Vagina (tissue), 2 donors: ENCODE measurements at places on chromosomes 2 and 18.

GRCh38 chr2:84375020-84375419 lies 84.1 kb downstream of the SUCLG1 start:
- H3K4me1 ChIP-seq = no peaks in the 10 kb centered on the region
- no peaks in the 10 kb centered on the region for H3K36me3 ChIP-seq
- H3K4me3 ChIP-seq = no peak overlapping the region
- no peaks in the 10 kb centered on the region for H3K27me3 ChIP-seq

DNA sequence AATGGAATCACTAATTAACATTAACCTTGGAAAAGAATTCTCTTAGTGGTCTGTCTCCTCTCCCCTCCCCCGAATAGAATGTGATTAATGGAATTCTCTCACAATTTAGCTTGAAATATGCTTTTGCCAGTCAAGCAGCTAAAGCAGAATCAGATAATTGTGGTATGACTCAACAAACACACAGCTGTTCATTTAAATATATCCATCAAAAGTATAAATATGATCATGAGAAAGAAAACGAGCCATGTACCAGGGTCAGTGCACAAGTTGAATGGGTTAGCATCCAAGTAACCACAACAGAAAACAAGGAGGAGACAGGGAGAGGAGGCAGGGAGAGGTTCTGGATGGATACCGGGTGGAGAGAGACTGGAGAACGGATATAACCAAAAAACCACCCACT lies 66.9 kb downstream of the ACVR1 start:
- no peaks in the 10 kb centered on the region for H3K36me3 ChIP-seq
- H3K27ac ChIP-seq = no peak overlapping the region
- H3K4me1 ChIP-seq = no peaks in the 10 kb centered on the region
- DNase-seq = no peak
- H3K27me3 ChIP-seq = no peaks in the 10 kb centered on the region
- no peak overlapping the region for H3K4me3 ChIP-seq

- H3K4me3 ChIP-seq = no peak overlapping the region
- DNase-seq = no peak
- no peaks in the 10 kb centered on the region for H3K27me3 ChIP-seq
- H3K36me3 ChIP-seq = no peaks in the 10 kb centered on the region
Measured at GRCh38 chr18:22858121-22858520, 75.0 kb upstream of the RBBP8 start.

DNA sequence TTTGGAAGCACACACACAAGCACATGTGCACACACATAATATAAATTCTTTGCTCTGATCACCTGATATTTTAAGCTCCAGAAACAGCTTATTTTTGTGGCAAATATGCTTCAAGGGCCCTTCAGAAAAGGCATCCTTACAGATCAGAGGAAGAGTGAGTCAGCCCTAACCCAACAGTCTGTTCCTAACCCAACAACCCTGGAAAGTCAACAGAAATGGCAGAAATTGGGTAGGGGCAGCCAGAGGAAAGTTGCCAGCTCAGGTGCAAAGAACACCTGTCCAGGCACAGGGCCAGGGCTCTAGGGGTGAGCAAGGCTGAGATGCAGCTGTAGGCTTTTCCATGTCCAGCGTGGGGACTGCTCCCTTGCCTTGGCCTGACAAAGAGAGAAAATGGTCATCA lies 6.4 kb upstream of the NCKAP5 start:
- no peak overlapping the region for H3K27ac ChIP-seq
- H3K27me3 ChIP-seq = no peaks in the 10 kb centered on the region
- H3K4me1 ChIP-seq = peaks cover 9% of the 10 kb centered on the region
- H3K36me3 ChIP-seq = no peaks in the 10 kb centered on the region

- H3K4me1 ChIP-seq = no peaks in the 10 kb centered on the region
- H3K36me3 ChIP-seq = no peaks in the 10 kb centered on the region
- H3K27ac ChIP-seq = no peak overlapping the region
Measured at GRCh38 chr2:117199511-117199910, 615.0 kb upstream of the DDX18 start.
